ENCODE measurements at places on chromosomes 7 and 10.

GRCh38 chr7:69946901-69947300 lies 348.6 kb downstream of the AUTS2 start:
- no peak for DNase-seq

DNA sequence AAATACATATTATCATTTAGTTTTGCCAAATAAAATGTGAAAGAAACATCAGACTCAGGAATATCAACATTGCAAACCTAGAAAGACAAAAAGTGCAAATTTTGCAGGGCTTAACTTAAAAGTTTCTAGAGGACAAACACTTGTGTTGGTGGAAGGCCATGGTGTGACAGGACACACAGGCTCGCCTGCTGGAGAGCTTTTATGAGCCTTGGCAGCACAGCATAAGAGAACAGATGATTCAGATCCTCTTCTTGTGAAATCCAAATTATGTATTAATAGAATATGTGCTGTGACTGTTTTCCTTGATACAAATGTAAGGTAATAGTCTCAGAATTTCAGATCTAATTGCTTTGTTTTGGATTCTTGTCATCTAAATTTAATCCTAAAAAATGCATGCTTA lies 72.9 kb upstream of the ABCB5 start:
- DNase-seq, result no peak

DNA sequence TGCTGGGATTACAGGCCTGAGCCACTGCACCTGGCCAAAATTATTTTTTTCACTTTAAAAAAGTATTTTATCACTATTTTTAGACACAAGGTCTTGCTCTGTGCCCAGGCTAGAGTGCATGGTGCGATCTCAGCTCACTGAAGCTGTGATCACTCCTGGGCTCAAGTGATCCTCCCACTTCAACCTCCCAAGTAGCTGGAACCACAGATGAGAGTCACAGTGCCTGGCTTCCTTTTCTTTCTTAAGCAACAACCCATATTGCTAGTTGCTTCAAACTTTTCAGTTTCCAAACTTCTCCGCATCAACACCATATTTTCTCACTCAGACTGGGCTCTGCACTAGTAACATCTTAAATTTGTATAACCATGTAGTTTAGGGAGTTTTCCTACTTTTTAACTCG lies 9.5 kb upstream of the SMC3 start:
- DNase-seq, result no peak

GRCh38 chr10:34454590-34455261 lies 360.4 kb downstream of the PARD3 start:
- no peak for DNase-seq

DNA sequence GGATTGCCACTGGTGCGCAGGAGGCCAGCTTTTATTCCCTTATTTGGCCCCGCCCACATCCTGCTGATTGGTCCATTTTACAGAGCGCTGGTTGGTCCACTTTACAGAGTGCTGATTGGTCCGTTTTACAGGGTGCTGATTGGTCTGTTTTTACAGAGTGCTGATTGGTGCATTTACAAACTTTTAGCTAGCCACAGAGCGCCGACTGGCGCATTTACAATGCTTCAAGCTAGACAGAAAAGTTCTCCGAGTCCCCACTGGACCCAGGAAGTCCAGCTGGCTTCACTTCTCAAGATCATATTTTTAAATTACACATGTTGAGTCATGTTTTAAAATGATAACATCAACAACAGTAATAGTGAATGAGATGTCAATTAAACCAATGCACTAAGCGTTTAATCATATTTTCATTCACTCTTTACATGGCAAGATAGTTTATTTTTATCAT lies 128.3 kb downstream of the CUBN start:
- no peak for DNase-seq

DNA sequence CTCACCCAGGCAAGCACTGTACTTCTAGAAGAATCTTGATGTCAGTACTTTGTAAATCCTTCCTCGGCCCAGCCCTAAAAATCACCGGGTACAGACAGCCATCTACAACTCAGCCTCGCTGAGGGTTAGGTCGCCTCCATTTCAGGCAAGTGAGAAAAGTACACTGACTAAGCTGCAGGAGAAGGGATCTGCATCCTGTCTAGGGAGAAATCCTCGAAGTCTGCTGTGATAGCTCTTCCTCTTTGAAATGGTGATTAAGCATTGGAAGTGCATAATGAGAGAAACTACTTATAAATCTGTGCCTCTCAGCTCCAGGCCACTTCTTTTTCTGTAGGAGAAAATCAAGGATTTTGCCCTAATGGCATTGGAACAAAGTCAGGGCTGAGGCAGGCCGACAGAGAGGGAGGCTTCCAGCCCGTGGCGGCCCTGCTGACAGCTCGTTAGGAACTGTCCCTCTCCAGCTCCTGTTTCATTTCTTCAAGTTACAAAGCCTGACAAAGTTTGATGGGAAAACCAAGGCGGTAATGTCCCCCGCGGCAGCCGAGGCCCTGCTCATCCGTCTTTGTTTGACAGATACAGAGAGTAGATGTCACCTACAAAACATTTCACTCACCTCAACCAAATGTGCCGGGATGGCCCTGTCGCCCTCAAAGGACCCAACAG lies 14.1 kb upstream of the GOT1 start:
- DNase-seq, result no peak

GRCh38 chr7:26397796-26398426 lies 106.2 kb downstream of the SNX10 start:
- DNase-seq, result no peak

- no peak for DNase-seq
Observed at GRCh38 chr7:84247591-84247990, 53.0 kb upstream of the SEMA3A start.

DNA sequence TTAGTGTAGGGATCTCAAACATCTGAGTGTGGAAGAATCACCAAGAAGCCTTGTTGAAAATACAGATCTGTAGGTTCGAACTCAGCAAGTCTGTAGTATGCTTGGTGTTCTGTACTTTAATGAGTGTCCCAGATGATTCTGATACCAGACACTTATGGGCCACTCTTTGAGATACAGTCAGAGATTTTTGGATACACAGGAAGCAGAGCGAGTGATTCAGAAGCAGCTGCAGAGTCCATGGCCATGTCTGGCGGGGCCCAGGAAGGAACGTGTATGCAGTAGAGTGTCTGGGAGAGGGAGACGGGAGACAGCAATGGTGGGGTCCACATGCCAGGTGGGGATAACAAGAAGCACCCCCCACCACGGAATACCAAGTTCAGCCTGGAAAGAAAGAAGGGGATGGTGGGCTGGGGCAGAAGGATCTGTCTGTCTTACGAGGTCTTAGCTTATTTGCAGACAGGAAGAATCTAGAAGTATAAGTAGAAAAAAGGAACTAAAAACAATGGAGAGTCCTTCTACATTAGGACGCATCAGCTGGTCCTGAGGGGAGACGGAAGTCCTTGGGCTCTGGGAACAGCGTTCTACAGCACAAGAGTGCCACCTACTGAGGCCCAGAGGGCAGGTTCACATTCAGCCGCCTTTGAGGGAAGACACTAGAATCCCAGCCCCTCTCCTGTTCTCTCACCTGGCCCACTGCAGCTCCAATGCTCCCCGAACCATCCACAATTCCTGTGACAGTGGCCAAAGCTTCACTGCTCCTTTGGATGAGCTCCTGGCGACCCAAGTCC lies 55.4 kb downstream of the SLC37A3 start:
- DNase-seq, result no peak

DNA sequence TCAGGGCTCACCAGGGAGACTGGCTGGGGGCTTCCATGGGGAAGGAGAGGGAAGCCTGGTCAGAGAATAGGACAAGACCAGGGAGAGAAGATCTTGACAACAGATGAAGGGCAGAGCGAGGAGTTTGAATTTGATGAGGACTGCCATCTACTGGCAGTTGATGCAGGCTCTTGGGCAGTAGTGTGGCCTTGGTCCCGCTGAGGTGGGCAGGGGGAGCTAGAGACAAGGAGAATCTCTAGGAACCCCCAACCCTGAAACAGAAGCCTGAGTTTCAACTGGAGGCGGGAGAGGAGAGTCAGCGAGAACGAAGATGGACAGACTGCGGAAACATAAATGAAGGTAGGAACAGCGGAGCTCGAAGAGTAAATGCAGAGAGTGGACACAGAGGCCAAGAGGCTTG lies 81.0 kb downstream of the PPP1R3C start:
- DNase-seq, result peak; percentile 21

GRCh38 chr7:37768611-37769010 lies 79.8 kb upstream of the NME8 start:
- no peak for DNase-seq

- DNase-seq, result no peak
Observed at GRCh38 chr10:78777466-78777865, 291.3 kb upstream of the ZMIZ1 start.

DNA sequence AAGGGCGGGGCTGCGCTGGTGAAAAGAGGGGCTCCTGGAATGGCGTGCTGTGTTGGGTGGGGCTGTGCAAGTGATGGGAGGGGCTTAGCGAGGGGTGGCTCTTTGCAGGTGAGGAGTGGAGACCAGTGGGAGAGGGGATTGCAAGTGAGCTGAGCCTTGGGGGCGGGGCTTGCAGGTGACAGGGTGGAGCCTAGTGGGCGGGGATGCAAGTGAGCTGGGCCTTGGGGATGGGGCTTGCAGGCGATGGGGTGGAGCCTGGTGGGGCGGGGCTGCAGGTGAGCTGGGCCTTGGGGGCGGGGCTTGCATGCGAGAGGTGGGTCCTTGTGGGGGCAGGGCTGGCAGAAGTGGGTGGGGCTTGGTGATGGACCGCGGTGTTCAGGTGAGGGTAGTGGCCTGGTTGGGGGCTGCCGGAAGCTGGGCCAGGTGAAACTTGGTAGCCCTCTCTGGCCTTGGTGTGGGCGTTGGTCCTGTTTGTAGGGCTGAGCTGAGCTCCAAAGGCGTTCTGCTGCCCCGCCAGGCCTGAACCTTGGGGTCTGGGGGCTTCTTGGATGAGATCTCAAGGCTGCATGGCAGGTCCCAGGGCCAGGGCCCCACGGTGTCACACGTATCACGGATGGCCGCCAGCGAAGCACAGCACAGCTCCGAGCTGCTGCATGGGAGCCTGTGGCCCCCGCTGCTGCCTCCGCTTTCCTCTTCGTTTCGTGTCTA lies 743 bp upstream of the PITRM1 start:
- DNase-seq, result no peak

GRCh38 chr10:54800741-54801421 lies at the start of gene PCDH15:
PCDH15 (minus strand) TSS chr10:54801231; CDS start chr10:54664262, 136,969 bp downstream.
- DNase-seq, result no peak

- no peak for DNase-seq
Observed at GRCh38 chr7:37247861-37248260, 200.8 kb downstream of the ELMO1 start.

GRCh38 chr10:53440601-53441000 lies 668.0 kb upstream of the MBL2 start:
- no peak for DNase-seq

DNA sequence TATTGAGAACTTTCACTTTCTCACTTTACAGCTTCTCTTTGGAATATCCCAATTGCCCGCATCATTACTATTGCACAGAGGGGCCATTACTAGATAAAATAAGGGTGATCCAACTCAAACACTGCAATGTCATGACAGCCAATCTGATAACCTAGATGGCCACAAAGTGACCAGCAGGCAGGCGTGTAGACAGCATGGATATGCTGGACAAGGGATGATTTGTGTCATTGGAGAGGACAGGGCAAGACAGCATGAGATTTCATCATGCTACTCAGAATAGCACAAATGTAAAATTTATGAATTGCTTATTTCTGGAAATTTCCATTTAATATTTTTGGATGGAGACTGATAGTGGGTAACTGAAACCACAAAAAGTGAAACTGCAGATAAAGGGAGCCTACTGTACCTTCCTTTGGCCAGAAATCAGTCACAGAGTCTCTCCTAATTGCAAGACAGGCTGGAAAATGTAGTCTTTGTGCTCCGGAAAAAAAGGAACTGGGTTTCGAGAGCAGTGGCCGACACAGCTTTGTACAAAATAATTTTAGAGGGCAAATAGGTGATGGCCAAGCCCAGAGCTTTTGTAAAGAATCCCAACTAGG lies 6.1 kb upstream of the GSDME start:
- no peak for DNase-seq

- DNase-seq, result no peak
Observed at GRCh38 chr7:1669064-1669951, 769 bp upstream of the ELFN1 start.

DNA sequence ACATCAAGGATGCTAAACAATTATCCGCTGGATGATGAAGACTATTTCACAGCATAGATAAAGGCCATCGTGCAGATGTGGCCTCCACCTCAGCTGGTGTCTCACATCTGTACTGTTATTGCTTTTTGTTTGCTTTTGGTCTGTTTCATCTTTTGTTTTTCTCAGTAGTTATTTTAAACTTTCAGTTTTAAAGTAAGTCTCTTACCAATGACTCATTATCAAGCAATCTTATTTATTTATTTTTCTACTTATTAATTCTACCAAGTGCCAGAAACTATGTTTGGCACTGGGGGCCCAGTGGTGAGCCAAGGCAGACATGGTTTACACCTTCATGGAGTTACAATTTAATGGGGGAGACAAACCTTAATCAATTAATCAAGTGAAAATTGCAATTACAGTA lies 250.9 kb upstream of the TMEM72 start:
- no peak for DNase-seq

DNA sequence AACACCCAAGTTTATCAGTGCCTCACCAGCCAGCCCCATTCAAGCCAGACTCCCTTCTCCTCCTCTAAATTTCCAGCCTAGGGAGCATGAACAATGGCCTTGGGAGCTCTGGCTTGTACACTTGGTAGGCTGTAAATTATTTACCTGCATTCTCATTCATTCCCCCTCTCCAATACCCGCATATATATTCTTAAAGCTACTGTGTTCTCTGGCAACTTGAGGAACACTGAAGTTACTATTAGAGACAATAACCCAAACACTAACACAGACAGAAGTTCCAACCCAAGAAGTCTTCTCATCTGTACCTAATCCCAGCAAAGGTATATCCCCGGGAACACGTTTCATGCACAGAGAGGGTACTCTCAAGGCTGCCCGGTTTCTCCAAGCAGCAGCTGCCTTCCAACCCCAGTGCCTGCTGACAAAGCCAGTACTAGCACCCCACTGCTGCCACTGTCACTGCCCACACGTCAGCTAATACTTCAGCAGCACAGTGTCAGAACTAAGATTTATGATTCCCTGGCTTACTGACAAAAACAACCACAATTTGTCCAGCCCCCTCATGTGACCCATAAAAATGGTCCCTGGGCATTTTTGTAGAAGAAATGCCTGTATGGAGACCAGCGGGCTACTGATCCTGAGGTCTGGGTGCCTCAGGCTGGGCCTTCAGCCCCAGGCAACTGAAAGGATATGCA lies 3.1 kb downstream of the WDR91 start:
- DNase-seq, result peak; percentile 64

DNA sequence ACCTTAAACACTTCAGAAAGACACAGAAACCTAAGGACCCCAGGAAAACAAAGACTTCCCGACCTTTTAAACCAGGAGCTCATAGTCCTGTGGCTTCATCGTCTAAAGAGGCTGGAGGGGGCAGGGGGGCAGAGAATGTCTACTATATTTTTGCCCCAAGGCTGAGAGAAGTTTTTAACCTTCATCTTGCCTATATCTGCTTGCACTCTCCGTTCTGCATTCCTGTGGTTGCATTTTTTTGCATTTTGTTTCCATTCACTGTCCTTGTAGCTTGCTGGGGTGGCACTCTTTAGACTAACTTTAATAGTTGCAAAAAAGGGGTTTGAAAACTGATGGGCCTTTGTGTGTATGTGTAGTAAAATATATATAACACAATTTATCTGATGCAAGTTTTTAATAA lies 23.7 kb downstream of the PRKAR2B start:
- no peak for DNase-seq

- no peak for DNase-seq
Observed at GRCh38 chr10:20443094-20443493, 454.0 kb downstream of the NEBL start.

Data from hematopoietic multipotent progenitor cell (in vitro differentiated cells).